ENCODE measurements at places on chromosomes 12 and 14.

DNA sequence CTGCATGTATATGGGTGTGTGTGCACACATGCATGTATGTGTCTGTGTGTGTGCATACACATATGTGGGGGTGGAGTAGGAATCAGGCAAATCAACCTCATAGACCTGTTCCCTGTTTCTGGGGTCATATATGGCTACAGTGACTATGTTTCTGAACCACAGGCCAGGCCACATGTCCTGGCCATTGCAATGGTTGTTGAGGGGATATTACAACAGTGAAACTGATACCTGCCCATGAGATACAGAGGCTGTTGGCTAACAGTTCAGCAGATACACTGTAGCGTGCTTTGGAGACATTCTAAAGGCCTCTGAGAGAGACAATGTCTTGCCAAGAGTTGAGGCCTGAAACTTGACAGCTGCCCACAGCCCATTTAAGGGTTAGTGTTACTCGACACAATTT is 47.3 kb upstream of the FOS start:
- DNase-seq, result no peak

DNA sequence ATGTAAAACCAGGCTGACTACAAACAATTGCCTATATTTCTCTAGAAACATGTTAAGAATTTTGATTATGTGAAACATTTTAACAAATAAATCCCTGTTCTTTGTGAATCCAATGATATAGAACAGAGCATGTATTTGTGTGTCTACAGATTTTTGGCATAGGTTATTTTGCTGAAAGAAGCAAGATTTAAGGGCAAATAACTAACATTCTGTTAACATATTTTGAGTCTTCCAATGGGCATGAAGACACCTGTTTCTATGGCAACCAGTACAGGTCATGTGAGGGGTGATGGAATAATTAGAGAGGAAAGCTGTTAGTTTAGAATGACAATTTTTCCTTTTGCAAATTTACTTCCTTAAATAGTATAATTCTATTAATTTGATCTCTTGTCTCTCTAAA is 8.8 kb downstream of the ART4 start:
- no peak for DNase-seq

DNA sequence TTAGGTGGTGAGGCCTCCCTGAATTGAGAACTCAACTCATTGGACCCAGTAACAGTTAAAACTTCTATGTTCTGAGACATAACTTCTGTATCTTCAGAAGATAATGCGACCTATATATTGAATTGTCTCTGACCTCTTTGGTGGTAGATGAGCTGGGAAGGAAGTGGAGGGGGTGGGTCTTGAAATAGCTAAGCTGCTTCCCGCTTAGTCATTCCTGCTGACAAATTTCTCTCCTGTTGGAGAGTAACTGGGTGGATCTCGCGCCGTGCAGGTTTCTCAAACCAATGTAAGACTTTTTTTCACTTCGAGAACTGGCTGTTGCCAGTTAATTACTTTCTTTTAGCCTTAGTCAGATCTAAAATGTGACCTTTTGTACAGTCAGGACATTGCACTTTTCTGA is 100.8 kb downstream of the PPHLN1 start:
- peak; percentile 78 for DNase-seq

DNA sequence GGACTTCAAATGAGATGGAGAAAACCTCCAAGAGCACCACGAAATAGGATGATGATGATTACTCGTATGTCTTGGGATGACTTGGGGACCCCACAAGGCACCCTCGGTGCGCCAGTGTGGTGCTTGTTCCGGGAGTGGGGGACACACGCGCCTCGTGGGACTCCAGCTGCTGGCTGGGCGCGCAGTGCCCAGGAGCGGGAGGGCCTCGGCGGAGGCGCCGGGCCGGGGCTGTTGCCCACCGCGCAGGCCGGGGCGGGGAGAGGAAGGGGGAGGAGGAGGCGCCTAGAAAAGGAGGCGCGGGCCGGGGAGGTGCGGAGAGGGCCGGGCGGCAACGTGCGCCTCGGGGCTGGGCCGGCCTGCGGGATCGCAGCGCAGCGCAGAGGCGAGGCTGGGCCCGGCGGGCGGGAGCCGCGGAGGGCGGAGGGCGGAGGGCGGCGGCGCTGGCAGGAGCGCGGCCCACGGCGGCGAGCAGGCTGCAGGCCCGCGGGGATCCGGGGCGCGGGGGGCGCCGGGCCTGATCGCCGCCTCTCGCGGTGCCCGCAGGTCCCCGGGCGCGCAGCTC is at the start of gene RFLNA:
TSS of gene RFLNA (plus strand) at position 314 of the 562 bp plus-strand sequence. CDS start 337 bp downstream, outside the sequence.
- DNase-seq, result no peak

DNA sequence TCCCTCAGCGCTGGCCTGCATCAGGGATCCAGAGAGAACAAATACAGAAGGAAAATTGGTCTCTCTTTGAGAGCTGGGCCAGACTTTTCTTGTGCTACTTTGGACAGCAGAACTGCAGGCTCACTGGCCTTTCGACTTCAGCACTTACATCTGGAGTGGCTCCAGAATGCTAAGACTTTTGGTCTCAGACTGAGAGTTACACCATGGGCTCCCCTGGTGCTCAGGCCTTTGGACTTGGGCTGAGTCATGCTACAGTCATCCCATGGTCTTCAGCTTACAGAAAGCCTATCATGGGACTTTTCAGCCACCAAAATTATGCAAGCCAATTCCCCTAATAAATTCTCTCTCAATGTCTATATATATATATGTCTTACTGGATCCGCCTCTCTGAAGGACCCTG is 9.0 kb upstream of the CD163 start:
- no peak for DNase-seq

- DNase-seq, result no peak
These were observed 38.2 kb upstream of the KCNA1 start for GRCh38 chr12:4871514-4871913.

GRCh38 chr14:70183991-70184390 is 4.8 kb downstream of the SLC8A3 start:
- DNase-seq, result no peak

- DNase-seq, result no peak
These were observed 590.5 kb upstream of the LRFN5 start for GRCh38 chr14:41016213-41016612.

DNA sequence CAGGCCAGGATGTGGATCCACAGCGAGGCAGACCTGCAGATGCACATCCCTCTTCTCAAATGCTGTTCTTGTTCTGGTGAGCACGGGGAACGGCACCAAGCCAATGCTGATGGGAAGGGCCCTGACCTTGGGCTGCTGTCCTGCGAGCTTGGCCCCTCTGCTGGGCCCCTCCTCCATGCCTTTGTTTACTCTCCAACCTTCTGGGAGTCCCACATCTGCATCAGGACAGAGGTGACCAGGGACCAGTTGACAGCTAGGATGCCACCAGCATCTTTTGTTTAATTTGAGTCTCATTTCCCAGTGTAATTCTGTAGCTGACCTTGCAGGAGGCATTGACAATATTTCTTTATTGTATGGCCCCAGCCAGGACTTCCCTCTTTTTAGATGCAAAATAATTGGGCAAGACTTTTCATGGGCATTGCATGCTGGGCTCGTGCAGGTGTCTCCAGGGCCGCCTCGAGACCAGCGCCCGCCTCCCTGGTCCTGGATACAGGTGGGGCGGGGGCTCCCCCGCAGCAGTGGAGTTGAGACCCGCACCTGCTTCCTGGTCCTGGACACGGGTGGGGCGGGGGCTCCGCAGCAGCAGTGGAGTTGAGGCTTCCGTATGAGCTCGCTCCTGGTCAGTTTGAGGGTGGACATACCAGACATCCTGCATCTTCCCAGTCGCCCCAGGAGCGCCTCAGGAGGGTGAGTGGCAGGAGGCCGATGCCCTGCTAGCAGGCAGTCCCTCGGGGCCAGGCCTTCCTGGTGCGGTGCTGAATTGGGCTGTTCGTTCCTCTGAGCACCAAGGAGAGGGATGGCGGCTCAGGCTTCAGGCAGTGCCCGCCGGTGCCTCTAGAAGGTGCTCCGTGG is 11.4 kb downstream of the PACS2 start:
- DNase-seq, result no peak

DNA sequence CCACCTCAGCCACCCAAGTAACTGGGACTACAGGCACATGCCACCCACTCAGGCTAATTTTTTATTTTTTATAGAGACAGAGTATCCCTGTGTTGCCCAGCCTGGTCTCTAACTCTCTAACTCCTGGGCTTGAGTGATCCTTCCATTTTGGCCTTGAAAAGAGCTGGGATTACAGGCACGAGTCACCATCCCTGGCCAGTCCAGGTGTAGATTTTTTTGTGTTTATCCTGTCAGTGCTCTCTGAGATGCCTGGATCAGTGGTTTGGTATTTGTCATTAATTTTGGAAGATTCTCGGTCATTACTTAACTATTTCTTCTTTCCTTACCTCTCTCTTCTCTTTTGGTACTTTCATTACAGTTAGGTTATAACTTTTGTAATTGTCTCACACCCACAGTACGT is 5.3 kb upstream of the HIF1A start:
- DNase-seq, result no peak

GRCh38 chr12:108484431-108484830 is 30.6 kb upstream of the FICD start:
- no peak for DNase-seq

GRCh38 chr12:6033546-6033945 is 88.5 kb upstream of the ANO2 start:
- DNase-seq, result no peak

DNA sequence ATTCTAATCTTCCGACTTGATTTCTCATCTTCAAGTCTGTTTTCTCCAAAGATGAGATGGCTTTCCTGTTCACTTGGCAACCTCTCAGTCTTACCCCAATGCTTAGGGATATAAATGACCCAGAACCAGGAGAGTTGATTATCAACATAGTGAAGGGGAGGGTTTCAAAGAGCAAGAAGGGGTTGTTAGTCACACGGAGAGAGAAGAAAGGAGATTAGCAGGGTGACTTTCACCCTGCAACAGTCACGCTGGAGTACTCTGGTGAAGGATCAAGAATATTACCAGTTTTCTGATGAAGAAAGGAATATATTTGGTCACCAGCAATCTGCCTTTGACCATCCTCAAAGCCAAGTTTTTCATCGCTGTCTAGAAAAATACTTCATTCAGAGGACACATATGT is at the start of gene TMEM52B:
TSS of gene TMEM52B (plus strand) at position 212 of the 400 bp plus-strand sequence. CDS start 543 bp downstream, outside the sequence.
- no peak for DNase-seq
